Lower lobe of right lung (tissue), 2 donors: ENCODE measurements at places on chromosomes 2 and 18. TPM values are rescaled to one million over a fixed set of nuclear protein-coding genes. Genes with fewer than 3 reads are reported as not detected.

The KCNF1 gene
- total RNA-seq = not detected

The HS6ST1 gene
- total RNA-seq = 26.3 TPM

The TSPYL6 gene
- not detected for total RNA-seq

The SP110 gene
- 68.1 TPM for total RNA-seq

The ZRANB3 gene
- 3.7 TPM for total RNA-seq

The PLB1 gene
- total RNA-seq = 5.5 TPM

The PTPN4 gene
- 44.5 TPM for total RNA-seq

The CNGA3 gene
- 0.18 TPM for total RNA-seq

The DCDC2C gene
- not detected for total RNA-seq

The PKDCC gene
- 65.8 TPM for total RNA-seq

The POTEC gene
- total RNA-seq = not detected

The DSG2 gene
- total RNA-seq = 27.6 TPM

The KLHL29 gene
- total RNA-seq = 12.9 TPM

The LBH gene
- 137 TPM for total RNA-seq

The PLCL1 gene
- 6.3 TPM for total RNA-seq

The DLX1 gene
- not detected for total RNA-seq

The CAPN13 gene
- 23.0 TPM for total RNA-seq

The IMPA2 gene
- total RNA-seq = 54.2 TPM

The KCNE4 gene
- total RNA-seq = 1.2 TPM

The RAX gene
- not detected for total RNA-seq

The POU3F3 gene
- total RNA-seq = not detected

The OSGEPL1 gene
- total RNA-seq = 7.9 TPM

The GAD1 gene
- not detected for total RNA-seq

The TIGD1 gene
- total RNA-seq = 3.7 TPM

The SCN1A gene
- total RNA-seq = 19.1 TPM

The C2orf66 gene
- total RNA-seq = 0.21 TPM

The ESPNL gene
- total RNA-seq = 0.09 TPM

The CRYBA2 gene
- total RNA-seq = not detected
